Fibroblast of the conjunctiva (primary cell): ENCODE measurements at places on chromosomes 11 and 22.

DNA sequence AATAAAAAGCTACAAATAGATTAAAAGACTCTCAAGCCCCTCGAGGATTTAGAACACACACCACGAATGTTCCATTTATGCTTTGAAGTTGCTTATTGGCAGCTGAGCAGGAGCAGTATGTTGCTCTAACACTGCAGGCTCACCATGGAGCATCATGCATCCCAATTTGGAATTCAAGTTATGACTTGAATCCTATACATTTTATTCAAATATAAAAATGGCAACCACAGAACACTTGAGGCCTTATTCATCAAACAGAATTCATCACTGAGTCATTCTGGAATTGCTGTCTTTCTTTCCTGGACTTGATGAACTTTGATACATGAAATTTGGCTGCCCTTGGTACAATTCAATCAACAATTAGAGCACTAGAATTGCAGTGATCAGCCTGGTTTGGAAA, 24.5 kb upstream of the BLID start:
- DNase-seq: peak; percentile 52

DNA sequence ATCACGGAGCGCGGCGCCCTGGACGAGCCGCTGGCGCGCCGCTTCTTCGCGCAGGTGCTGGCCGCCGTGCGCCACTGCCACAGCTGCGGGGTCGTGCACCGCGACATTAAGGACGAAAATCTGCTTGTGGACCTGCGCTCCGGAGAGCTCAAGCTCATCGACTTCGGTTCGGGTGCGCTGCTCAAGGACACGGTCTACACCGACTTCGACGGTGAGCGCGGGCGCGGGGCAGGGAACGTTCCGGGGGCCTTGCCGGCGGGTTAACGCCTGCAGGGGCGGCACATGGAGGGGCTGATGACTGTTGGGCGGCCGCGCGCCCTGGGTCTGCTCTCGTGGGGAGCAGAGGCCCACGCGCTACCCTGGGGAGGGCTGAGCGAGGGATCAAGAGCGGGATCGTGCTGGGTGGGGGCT, 1.0 kb downstream of the PIM3 start:
- DNase-seq: no peak

GRCh38 chr11:111124724-111125123, 120.8 kb upstream of the POU2AF2 start:
- DNase-seq: no peak

DNA sequence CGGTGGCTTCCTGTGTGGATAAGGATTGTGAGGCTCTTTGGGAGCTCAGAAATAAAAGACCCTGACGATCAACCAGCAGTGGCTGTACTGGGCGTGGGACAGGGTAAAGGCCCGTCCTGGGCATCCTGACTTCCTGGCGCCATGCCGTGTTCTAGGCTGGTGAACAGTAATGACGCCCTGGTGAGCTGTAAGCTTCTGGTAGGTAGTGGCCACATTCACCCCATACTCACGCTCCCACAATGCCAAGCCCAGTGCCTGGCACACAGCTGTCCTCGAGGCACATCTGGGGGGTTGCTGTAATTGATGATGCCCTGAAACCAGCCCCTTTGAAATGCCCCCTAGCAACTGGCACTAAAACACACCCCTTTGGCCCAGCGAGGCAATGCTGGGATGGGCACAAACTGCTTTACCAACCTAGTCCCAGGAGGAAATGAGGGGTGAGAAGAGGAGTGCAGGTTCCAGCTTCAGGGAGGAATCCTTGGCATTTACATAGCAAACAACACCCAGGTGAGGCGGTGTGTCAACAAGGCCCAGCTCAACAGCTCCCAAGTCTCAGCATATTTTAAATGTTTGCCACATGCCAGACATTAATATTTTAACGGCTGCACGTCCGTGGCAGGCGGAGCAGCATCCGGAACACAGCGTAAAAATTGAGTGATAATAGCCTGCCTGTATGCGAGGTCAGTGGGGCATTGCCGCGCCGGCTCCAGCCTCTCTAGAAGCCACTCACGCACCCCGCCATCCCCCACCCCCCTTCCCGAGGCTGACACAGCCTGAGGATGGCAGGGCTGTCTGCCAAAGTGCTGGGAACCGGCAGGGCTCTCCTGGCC, 79.3 kb downstream of the DSCAML1 start:
- DNase-seq: no peak

GRCh38 chr11:14414470-14415461, 55.8 kb upstream of the RRAS2 start:
- DNase-seq: no peak

- DNase-seq: no peak
These were observed 39.0 kb downstream of the WT1 start for GRCh38 chr11:32396331-32396730.

DNA sequence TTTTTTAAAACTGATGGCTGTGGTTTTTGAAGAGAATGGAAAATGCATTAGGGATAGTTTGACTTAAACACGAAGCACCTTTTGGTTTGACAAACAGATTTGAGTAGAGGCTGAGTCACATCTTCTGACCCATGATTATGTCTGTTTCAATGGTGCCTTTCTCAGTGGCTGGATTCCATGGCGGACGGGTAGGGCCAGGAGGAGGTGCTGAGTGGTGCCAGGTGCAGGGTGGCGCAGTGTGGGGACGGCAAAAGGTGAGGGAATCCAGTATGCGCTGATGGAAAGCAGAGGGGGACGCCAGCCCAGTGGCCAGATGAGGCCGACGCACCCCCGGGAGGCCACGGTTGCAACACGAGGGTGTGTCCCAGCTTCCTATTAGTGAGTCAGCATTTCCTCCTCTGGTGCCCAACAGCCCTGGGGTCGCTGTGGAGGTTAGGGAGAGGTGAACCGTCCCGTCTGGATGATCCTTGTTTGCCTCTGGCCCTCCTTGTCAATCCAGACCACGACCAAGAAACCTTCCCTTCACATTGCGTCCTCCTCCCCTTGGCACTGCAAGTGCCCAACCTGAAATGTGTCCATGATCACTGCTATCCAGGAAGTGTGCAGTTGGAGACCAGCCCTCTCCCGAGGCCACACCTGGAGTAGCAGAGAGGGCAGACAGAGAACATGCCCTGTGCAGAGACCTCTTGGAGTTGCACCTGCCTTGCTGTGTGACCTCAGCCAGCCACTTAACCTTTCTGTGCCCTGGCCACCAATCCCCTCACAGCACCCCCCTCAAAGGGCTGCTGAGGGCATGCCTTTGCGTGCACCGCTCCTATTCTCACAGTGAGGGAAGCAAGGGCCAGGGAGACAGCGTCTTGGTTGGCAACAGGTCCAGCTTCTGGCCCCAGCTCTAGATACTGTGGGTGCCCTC, 32.5 kb upstream of the ATXN10 start:
- DNase-seq: peak; percentile 29

DNA sequence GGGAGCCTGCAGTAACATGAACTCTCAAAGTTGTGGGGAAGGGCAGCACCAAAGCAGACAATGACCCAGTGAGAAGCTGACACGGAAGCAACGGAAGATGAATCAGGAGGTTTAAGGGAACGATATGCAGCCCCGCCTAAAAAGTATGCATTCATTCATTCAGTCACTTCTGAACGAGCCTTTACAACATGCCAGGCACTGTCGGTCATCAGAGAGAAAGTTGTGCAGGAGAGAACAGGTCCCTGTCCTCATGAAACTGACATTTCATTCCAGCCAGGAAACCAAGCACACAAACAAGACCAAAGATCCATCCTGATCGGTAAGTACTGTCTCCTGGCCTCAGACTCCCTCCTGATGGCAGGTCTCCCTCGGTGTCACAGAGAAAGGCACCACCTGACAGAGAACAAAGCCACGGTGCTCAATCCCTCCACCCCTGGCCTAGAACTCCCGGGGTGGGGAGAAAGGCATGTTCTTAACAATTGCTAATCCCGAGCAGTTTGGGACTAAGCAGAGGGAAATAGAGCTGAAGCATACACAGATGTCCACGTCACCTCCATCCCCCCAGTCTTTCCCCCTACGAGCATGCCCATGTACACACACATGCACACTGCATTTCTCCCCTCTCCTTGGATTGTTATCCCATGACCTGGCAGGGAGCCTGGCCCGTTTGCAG, 49.3 kb downstream of the LRFN4 start:
- no peak for DNase-seq

GRCh38 chr22:46499805-46500189, 37.6 kb downstream of the CELSR1 start:
- no peak for DNase-seq

DNA sequence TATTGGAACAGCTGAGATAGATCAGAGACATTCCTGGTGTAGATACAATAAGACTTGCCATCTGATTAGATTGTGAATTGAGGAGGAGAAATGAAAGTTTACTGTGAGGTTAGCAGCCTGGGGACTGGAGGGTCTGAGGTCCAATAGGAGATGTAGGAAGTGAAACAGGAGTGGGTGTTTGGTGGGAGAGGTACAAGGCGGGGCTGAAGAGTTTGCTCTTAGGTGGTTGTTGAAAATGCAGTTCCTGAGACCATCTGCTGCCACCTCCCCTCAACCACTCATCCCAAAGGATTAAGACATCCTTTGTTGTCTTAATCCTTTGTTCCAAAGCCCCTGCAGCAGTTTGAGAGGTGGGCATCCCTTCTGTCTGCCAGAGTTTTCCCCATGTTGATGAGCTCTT, 14.8 kb downstream of the PIWIL4 start:
- DNase-seq: no peak

- peak; percentile 86 for DNase-seq
These were observed 272.8 kb downstream of the FAM76B start for GRCh38 chr11:95516786-95517185.

GRCh38 chr22:36340621-36341020, 47.1 kb downstream of the MYH9 start:
- no peak for DNase-seq

GRCh38 chr11:72430741-72431570, 3.4 kb downstream of the CLPB start:
- peak; percentile 39 for DNase-seq

- DNase-seq: no peak
These were observed 23.2 kb downstream of the ARHGAP1 start for GRCh38 chr11:46677169-46677568.

DNA sequence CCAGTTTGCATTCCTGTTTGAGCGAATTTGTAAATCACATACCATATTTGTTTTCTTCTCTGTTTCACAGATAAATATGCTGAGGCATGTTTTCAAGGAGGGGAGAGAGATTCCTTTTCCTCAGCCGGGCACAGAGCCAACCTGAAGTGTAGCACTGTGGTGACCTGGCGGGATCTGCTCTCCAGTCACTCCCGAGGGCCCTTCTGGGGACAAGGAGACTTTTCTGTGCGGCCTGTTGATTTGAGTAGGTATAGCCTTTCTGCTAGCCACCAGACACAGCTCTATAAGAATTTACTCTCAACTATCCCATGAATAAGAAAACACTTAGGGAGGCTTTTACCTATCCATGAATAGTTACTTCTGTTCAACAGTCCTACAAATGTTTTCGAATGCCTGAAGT, 63.5 kb upstream of the FDX1 start:
- no peak for DNase-seq

GRCh38 chr11:111765320-111765983, 737 bp downstream of the PPP2R1B start:
- no peak for DNase-seq

DNA sequence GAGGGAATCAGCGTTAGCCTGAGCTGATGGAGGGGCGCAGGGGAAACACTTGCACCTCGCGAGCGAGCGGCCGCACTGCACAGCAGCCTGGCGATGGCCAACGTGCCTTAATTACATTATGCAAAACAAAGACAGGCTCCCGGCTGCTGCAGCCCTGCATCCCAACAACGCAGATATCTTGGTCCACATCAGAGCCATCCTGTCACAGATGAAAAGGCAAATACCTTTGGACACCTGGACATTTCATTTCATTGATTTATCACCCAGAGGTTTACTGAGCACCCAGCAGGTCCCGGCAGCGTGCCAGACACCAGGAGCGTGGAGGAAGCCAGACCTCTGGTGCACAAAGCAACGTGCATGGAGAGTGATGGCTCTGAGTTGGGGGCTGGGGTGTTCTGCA, 843.0 kb downstream of the TBC1D22A start:
- DNase-seq: no peak

GRCh38 chr11:13486926-13487660, 8.7 kb downstream of the PTH start:
- DNase-seq: no peak

DNA sequence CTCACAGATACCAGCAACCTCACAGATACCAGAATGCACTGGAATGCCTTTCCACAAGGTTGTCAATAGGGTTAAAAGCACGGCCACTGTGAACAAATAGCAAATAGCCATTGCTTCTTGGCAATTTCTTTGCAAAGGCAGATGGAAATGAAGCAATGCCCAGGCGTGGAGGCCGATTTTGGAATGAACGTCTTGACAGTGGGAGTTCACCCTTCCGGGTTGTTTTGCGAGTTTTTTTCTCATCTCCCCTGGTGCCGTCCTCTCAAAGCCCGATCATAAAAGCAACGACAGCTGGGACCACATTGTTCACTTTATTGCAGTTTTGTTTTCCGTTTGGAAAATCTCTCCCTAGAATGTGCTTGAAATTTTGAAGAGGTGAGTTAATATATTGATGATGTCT, 38.0 kb upstream of the CD82 start:
- DNase-seq: no peak

DNA sequence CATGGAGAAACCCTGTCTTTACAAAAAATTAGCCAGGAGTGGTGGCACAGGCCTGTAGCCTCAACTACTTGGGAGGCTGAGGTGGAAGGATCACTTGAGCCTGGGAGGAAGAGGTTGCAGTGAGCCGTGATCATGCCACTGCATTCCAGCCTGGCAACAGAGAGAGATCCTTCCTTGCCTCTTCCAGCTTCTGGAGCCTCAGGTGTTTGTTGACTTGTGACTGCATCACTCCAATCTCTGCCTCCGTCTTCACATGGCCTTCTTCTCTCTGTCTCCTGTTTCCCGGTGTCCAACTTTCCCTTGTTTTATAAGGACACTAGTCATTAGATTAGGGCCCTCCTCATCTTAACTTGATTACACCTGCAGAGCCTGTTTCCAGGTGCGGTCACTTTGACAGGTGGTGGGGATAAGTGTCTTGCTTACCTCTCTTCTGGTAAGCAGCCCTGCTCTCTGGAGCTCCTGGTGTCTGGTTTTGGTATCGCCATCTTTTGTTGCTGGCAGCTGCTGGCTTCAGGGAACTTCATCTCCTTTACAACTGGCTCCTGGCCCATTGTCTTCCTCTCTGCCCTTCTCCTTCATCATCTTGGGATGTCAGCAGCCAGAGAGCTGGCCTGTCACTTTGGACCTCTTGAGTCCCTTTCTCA, 8.2 kb upstream of the USP2 start:
- DNase-seq: no peak

DNA sequence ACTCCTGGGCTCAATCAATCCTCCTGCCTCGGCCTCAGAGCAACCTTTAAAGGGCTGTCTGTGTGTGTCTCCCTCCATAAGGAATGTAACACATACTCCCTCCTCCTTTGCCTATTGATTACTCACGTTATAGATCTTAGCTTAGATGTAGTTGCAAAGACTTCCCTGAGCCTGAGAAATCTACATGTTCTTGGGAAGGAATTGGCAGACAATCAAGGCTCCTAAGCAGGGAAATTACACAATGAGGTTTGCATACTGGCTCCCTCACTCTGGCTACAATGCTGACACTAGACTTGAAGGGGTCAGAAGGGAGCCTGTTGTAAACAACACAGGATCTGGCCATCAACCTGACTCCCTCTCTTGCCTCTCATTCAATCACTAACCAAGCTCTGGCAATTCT, 5.2 kb upstream of the OLFML1 start:
- DNase-seq: peak; percentile 23
